ENCODE measurements at places on chromosomes 7 and 10.
A peak's percentile ranks its signal among the peaks of the same experiment; 100 is the strongest.

DNA sequence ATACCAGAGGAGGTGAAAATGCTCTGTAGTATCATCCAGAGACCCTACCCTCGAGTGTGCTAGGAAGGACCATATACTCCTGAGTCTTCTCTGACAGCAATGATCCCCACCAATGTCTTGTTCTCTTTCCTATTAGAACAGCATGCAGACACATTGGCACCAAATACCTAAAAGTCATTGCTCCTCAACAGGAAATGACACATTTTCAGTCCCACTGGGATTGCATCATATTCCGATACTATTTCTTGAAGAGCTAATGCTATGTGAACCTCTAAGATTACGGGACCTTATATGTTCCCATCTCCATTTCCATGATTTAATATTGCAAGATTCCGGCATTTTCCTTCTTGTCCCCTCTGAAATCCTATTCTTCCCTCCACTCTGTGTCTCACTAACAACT lies 177.4 kb downstream of the NRP1 start:
- DNase-seq, result no peak

DNA sequence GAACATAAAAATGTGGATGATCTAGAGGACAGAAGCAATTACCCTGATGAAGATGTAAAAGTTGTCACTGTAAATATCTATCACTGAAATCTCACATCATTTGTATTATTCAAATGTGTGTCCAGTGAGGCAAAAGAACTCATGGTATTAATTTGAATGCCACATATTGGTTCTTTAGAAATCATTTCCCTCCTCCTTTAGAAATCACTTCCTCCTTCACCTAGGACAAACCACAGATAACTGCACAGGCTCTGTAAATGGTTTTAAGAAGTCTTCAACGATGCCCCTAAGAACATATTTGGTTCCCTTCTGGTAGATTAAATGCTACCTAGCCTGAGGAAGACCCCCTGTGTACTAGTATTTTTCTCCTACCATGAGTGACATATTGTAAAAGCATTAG lies 33.1 kb upstream of the ZNF518A start:
- no peak for DNase-seq

GRCh38 chr10:123909866-123910265 lies 18.3 kb upstream of the CPXM2 start:
- no peak for DNase-seq

GRCh38 chr7:66283003-66283920 lies 78.1 kb downstream of the TPST1 start:
- DNase-seq, result no peak

DNA sequence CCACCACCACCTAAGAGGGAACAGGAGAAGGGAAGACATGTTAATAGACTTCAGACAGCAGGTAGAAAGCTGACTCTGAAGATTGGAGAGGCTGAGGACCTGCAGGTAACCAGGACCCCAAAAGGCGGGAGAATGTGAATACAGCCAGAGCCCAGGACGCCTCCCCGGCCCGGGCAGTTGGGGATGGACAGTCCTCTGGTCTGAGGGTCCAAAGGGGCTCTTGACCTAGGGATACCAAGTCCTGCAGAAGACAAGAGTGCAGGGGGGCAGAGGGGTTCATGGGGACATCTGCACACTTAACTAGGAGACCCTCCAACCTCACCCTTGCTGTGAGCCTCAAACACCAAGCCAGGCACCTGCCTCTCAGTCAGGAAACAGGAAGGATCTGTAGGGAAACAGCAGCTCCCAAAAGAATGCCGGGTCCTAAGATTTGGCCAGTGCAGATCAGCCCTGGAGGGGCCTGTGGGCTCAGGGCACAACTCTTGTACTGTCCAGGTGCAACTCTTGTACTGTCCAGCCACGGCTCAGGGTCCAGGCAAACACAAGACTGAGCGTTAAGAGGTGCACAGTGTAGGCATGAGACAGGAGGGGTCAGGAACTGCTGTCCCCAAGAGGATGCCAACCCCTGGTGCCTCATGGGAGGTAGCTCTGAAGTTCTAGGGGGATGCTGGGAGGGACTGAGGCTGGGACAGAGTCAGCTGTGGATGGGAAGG lies 2.3 kb upstream of the STK32C start:
- no peak for DNase-seq

DNA sequence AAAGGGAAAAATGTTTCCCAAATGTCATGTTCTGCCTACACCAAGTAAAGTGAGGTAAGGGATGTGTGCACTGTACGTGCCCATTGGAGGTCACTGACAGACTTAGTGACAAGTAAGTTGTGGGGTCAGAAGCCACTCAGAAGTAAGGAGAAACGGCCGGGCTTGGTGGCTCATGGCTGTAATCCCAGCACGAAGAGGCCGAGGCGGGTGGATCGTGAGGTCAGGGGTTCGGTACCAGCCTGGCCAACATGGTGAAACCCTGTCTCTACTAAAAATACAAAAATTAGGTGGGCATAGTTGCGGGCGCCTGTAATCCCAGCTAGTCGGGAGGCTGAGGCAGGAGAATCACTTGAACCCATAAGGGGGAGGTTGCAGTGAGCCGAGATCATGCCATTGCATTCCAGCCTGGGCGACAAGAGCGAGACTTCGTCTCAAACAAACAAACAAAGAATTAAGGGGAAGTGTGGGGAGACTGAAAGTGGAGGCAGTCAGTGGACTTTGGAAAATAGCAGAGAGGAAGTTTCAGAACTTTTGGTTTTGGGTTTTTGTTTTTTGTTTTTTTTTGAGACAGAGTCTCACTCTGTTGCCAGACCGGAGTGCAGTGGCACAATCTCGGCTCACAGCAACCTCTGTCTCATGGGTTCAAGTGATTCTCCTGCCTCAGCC lies 114.8 kb downstream of the WDFY4 start:
- DNase-seq, result no peak

- DNase-seq, result no peak
Observed at GRCh38 chr10:99682752-99683151, 23.4 kb downstream of the ENTPD7 start.

GRCh38 chr7:71393661-71394060 lies 261.7 kb downstream of the GALNT17 start:
- no peak for DNase-seq

DNA sequence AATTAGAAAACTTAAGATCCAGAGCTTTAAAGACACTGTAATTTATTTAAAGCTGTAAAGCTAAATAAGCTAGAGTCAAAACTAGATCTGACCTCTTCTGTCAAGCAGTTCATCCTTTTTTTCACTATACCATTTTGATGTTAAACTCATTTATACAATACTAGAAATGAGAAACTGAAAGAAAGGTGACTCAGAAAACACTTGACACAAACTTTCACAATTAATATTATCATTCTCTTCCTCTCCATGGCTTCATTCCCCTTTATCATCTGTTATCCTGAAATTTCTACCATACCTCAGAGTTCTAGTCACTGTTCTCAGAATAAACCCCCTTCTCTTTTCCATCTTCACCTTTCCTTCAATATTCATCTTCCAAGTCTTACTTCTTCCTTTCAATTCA lies 1.3 kb downstream of the FIGNL1 start:
- DNase-seq, result peak; percentile 55

Measured in GM20000 (cell line).